Mucosa of gallbladder (tissue), 1 donor: ENCODE measurements at places on chromosomes 5 and 9. TPM values are rescaled to one million over a fixed set of nuclear protein-coding genes. Genes with fewer than 3 reads are reported as not detected.

The EDIL3 gene
- 60.1 TPM for total RNA-seq

DNA sequence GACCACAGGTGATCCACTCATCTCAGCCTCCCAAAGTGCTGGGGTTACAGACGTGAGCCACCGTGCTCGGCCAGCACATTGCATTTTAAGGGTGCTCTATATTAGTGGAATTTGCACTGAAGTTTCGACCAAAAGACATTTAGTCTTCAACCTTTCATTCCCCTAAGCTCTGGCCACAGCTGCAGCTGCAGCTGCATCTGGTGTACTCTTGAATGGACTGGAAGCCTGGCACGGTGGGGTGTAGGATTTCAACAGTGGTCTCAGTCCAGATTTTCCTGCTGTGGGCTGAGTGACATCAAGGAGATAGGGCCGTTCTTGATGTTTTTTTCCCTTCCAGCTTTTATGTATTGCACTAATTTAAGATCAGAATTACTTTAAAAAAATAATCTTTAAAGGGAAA lies 255.2 kb downstream of the PDZD2 start:
- no peak for DNase-seq

- DNase-seq, result peak; percentile 18
Measured at GRCh38 chr9:3760031-3760430, 234.2 kb upstream of the RFX3 start.

DNA sequence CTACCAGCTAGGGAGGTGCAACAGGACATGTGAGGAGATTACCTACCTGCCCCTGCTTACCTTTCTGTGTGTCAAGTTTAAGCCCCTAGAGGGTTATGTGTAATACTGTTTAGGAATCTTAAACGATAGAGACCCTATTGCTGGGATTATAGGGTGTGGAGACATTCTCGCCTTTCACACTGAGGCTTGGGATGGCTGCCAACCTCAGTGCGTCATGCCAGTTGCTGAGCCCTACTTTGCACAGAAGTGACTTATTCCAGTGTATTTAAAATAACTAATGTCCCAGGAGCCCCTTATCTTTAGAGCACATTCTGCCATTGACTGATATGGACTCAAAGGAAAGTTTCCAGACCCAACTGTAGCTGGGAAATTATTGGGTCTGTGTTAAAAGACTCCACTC lies 76.6 kb upstream of the XPA start:
- no peak for DNase-seq

DNA sequence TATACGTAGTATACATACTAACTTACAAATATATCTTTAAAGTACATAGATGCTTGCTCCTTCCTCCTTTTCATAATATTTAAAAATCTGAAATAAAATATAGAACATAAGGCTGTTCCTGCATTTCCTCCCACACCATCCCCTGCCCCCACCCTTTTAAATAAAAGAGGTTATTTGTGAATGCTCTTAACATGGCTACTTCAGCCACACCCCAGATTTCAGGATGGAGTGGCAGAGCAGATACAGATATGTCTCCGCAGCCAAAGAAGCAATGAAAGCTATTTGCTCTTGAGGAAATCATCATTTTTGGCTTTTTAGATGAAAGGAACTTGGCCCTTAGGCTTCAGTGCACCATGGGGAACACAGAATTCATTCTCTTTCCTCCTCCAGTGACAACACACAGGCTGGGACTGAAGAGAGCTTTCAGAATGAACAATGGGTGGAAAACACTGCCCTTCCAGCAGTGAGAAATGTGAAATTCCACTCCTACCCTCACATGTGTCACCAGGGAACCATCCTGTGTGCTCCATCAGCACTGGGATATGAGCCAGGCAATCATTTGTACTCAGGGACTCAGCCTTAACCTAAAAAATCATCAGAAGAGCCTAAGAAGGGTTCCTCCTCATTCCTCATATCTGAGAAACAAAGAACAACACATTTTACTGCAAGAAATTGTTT lies 134.3 kb downstream of the PPP2R2B start:
- DNase-seq, result no peak

The SPINK13 gene
- not detected for total RNA-seq

DNA sequence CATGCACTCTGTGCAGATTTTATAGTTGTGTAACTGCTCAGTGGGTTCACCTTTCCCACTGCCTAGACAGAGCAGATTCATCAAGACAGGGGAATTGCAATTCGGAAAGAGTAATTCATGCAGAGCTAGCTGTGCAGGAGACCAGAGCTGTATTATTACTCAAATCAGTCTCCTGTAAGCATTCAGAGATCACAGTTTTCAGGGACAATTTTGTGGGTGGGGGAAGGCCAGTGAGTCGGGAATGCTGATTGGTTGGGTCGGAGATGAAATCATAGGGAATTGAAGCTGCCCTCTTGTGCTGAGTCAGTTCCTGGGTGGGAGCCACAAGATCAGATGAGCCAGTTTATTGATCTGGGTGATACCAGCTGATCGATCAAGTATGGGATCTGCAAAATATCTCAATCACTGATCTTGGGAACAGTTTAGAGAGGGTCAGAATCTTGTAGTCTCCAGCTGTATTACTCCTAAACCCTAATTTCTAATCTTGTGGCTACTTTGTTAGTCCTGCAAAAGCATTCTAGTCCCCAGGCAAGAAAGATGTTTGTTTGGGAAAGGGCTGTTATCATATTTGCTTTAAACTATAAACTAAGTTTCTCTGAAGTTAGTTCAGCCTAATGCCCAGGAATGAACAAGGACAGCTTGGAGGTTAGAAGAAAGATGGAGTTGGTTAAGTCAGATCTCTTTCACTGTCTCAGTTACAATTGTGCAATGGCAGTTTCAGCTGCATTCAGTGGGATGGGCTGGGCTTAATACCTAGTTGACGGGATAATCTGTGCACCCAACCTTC lies 12.7 kb upstream of the SVEP1 start:
- no peak for DNase-seq

DNA sequence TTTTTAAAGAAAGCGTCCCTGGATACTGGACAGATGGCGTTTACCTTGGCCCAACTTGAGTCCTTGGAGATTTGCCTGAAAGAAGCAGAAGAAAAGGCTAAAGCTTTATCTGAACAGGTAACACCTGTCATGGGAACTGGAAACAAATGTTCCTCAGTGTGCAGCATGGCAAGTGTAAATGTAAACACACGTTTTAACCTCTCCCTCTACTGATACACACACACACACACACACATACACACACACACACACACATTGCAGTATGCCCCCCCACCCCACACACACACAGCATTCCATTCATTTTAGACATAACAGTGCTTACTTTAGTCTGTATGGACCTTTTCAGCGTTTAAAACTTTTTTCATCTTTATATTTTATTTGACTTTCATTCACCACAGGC lies 51.1 kb downstream of the CCDC192 start:
- no peak for DNase-seq

The BTNL9 gene
- 11.5 TPM for total RNA-seq

GRCh38 chr5:131973089-131973712 lies 27.7 kb upstream of the MEIKIN start:
- peak; percentile 8 for DNase-seq

- DNase-seq, result peak; percentile 33
Measured at GRCh38 chr9:22307013-22307711, 139.5 kb upstream of the DMRTA1 start.

DNA sequence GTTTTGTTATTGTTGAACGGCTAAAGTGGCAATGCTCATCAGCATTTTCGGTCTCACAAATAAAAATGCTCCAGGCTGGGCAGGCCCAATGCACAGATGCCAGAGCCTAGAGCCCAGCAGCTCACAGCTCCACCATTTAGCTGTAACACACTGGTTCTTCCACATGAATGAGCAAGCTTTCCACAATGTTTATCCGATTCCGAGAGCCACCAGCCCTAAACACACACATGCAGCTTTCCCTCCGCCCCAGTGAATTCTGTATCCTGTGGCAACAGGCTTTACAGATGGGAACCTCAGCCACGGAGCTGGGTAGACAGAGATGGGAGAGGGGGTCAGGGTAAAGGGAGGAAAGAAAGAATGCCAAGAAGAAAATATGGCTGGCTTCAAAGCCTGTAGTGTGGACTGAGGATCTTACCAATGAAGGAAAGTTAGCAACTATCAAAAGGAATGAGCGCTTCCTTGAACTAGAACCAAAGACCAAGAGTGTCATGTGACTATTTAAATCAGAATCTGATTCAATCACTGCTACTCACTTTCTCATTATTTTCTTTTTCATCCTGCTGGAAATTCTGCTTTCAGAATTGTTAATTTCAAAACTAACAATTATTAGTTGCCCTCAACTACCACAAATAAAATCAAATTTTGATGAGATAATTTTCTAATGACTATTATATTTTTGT lies 77.1 kb downstream of the MRPS27 start:
- DNase-seq, result no peak

DNA sequence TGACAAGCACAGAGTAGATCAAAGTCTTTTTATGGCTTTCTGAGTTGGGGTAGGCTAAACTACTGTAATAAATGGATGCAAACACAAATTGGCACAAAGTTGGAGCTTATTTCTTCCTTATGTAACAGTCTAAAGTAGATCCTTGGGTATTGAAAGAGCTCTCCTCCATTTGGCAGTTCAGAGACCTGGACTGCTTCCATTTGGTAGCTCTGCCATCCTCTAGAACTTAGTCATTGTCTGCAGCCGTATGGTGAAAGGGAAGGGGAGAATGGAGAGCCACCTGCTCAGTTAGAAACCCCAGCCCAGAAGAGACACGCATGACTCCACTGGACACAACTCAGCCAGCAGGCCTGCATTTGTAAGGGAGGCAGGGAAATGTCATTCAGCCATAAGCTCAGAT lies 345.0 kb downstream of the DMAC1 start:
- DNase-seq, result no peak

The SLC46A2 gene
- 0.14 TPM for total RNA-seq

DNA sequence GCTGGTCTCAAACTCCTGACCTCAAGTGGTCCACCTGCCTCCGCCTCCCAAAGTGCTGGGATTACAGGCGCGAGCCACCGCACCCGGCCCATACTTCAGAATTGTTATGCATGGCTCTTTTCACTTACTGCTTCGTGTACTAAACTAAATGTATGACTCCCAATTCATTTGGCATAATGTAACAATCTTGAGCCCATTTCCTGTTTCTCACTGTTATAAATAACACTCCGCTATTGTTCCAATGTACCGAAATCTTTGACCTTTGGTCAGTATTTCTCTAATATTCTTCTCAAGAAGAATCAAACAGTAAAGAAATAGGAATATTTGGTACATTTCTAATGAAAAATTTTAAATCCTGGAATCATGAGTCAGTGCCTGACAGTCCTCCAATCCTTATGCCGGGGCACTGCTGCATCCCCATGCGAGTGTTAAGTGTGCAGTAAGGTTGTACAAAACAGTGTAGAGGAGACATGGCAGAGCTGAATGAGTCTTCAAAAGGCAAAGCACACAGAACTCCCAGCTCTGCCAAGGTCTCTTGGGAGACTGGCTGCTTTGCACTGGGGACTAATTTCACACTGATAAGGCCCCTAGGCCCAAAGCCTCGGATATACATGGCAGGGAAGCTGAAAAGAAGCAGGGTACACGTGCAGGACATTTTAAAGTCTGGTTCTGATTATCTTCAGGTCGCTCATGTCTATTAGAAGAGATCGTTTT lies 58.4 kb downstream of the HABP4 start:
- no peak for DNase-seq

The C6 gene
- 41.8 TPM for total RNA-seq

DNA sequence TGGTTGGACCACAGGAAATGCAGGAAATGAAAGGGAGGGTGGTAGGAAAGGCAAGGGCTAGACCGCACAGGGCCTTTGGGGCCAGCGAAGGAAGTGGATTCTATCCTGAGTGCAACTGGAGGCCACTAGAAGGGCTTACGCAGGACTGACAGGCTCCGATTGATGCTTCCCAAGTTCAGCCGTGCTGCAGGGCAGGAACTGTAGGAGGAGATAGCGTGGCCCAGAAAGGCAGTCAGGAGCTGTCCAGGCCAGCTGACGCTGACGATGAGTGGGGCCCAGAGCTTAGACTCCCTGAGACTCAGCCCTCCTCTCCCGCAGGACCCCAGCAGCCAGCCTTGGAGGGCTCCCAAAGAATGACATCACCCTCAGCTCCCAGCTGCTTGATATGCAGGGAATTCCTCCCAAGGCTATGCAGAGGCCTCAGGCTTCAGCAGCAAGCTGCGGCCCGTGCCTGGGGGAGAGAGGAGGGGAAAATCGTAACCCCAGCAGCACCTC lies 48.8 kb downstream of the KCNIP1 start:
- peak; percentile 78 for DNase-seq

- no peak for DNase-seq
Measured at GRCh38 chr5:9515436-9515835, 30.4 kb downstream of the SEMA5A start.

GRCh38 chr5:152097128-152097527 lies 172.5 kb upstream of the GLRA1 start:
- DNase-seq, result no peak
